ENCODE measurements at places on chromosomes 3 and 15. TPM values are rescaled to one million over a fixed set of nuclear protein-coding genes. Genes with fewer than 3 reads are reported as not detected.

DNA sequence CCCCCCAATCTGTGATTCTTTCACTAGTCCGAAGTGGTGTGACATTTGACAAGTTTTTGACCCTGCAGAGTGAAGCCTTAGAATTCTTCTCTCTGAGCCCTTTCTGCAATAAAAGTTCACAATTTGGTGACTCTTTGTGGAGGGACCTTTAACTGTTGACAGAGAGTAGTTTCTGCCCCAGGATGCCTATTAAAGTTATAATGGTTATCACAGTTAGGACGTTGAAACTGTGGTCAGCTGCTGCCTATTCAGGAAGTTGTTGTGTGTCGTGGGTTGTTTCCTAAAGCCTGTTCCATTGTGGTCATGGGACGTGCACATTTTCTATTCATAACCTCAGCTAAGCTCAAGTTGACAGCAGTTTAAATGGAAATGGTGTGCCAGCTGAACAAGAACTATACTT lies 274.5 kb downstream of the NEK10 start:
- DNase-seq, result no peak

DNA sequence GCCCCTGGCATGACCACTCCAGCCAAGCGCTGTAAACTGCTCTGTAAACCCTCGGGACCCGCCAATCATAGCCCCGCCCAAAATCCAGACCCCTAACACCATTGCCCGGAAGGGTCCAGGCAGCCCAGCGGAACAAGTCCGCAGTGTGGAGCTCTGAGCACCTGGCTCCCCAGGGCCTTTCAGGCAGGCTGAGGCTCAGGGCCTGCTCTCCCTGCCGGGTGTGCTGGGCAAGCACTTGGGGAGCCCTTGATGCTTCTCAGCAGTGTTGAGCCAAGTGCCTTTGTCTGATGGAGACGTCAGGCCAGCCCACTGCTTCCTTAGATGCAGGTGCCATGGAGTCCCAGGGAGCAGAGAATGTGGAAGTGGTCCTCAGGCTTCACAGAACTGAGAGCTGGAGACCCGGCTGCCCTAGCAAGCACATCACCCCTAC lies 106.2 kb downstream of the TLE3 start:
- no peak for DNase-seq

DNA sequence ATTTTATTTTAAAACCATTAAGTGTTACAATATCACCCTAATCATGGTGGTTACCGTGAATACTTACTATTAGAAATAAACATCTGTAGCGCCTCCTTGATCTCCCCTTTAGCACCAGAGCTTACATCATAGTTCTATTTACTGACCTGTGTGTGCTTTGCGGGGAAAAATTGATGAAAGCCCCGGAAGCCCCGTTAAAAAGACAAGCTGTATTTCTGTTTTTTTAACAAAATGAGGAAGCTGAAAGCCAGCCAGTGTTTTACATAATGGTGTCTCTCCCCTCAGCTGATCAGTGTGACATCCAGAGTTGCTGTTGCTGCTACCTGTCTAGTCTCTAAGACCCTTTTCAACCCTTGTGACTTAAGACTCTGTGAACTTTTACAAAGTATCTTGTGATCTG lies 100.8 kb downstream of the OPA1 start:
- DNase-seq, result no peak

DNA sequence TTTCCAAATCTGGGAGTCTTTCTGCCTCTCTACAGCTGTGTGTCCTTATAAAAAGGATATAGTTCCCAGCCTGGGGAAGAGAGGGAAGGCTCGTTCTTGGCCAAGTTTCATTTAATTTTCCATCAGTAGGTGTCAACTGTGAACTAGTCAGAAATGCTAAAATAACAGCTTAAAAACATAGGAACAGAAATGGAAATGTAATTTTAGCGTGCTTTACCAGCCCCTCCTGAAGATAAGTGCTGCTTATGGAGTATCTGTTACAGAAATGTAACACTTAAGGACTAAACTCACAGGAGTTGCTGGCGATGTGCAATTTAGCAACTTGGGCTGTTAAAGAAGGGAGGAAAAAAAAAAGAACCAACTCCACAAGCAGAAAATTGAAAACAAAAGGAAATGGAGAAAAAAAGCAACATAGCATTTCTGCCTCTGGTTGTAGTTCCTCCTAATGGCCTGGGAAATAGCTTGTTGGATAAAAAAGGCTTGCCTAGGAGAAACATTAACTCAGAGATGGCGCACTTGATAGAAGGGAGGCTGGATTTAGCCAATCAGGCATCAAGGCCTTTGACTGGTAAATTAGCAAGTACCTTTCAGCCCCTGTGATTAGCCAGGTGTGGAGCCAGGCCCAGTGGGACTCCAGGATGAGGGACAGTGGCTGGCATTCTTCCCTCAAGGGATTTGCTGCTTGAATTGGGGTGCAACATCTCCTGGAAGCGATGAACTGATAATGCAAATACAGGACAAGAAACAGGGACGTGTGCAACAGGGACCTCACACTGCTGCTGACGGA lies 84.3 kb downstream of the RPLP1 start:
- no peak for DNase-seq

GRCh38 chr3:10140996-10141546 lies 507 bp upstream of the VHL start:
- DNase-seq, result no peak

DNA sequence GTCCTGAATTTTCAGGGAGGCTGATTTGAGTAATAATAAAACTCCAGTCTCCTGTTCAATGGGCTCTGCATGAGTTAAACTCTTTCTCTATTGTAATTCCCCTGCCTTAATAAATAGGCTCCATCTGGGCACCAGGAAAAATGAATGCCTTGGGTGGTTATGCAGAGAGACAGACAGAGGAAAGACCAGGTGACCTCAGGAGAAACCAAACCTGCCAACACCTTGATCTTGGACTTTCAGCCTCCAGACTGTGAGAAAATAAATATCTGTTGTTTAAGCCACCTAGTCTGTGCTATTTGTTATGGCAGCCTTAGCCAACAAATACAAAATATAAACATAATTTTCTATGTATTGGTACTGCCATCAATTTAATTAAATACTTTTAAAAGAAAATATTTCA lies 64.8 kb upstream of the RAP2B start:
- DNase-seq, result no peak

DNA sequence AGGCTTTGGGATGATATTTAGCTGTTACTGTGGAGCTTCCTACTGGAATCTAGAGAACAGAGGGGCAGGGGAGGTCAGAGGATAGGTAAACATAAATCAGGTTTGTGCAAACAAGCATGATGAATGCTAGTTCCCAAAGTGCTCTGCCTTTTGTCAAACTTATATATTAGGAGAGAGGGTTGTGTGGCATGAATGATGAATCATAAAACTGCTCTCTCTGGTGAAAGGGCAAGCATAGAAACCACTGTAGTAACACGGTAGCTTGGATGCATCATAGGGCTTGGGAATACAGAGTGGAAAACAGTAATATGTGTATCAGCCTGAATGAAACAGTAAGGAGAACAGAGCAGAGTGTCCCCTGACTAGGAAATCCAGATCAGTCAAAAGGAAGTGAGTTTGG lies 486.7 kb downstream of the IL5RA start:
- DNase-seq, result no peak

SPATA12 gene
- polyA plus RNA-seq, result 0.08 TPM

DNA sequence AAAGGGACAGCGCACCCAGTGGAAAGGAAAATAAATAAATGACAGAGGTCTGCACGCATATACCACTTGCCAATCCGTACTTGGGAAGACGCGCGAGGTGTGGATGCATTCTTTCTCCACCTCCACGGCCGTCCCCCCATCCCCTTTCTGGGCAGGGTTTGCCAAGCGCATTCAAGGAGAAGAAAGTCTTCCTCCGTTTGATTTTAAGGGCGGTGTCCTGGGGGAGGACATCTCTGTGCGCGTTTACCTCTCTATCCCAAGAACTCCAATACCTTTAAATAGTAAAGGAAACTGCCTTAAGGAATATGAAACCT lies 576 bp upstream of the MB21D2 start:
- no peak for DNase-seq

- DNase-seq, result no peak
Measured at GRCh38 chr3:100333970-100334487, 528 bp upstream of the NIT2 start.

ROBO2 gene
- 2.9 TPM for polyA plus RNA-seq

GRCh38 chr3:40582401-40583027 lies 57.8 kb downstream of the ZNF621 start:
- no peak for DNase-seq

DNA sequence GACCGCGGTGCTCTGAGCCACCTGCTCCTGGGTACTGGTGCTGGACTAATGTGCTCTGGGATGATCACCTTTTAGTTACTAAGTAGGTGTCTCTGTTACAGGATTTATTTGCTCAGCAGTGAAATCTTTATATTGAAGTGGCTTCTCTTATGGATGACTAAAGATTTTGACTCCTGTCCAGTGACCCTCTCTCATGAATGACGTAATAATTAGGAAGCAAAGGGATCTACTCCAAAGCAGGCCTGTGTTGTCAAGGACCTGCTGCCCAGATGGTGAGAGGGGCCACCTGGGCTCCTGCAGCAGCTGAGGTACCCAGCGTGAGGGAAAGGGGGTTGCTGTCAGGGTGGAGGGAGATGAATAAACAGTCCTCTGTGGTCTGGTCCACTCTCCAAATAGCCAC lies 263.6 kb downstream of the GABRG3 start:
- no peak for DNase-seq

Measured in hindlimb muscle (tissue), 1 donor.